Amygdala (tissue), 56 donors: ENCODE measurements at places on chromosomes 12 and 14.

DNA sequence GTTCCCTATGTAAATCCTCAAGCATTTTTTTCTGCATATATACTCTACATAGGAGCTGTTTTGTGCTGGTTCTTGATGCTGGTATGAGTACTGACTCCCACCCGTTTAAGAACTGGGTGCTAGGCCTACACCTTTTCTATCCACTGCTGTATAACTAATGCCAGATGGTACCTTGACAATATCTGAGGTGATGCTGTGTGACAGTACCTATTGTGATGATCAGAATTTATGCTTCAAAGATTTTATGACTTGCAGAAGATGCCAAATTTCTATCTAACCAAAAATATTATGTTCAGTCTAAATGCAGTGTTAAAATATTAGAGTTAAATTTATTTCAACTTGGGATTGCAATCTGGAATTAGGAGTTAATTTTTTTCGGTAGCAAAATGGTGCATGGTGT is 272.3 kb upstream of the NOVA1 start:
- DNase-seq = no peak

- DNase-seq = no peak
Observed at GRCh38 chr14:62158779-62159178, 396.6 kb downstream of the SNAPC1 start.

- no peak for DNase-seq
Observed at GRCh38 chr12:46774322-46774633, 51.5 kb downstream of the SLC38A4 start.

- DNase-seq = no peak
Observed at GRCh38 chr12:27607591-27607990, 83.6 kb downstream of the PPFIBP1 start.

- DNase-seq = no peak
Observed at GRCh38 chr12:124824195-124824594, 39.5 kb downstream of the SCARB1 start.

- DNase-seq = no peak
Observed at GRCh38 chr12:33828326-33828725, 194.0 kb upstream of the ALG10 start.

GRCh38 chr12:110347767-110348166 is 55.7 kb downstream of the ANAPC7 start:
- no peak for DNase-seq

DNA sequence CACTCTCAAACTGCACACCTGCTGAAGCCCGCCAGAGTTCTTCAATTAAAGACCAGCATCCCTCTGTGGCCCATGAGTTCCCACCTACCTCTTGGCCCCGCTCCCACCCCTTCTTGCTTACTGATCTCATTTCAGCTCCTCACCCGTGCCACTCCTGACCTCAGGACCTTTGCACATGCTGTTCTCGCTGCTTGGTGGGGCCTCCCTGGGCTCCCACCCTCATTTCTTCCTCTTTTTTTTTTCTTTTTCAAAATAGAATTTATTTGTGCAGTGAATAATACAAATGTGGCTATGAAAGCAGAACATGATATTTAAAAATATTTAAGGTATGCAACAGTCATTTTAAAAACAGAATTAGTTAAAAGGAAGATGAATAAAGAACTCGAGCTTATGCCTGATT is 8.5 kb upstream of the SERPINA9 start:
- no peak for DNase-seq

DNA sequence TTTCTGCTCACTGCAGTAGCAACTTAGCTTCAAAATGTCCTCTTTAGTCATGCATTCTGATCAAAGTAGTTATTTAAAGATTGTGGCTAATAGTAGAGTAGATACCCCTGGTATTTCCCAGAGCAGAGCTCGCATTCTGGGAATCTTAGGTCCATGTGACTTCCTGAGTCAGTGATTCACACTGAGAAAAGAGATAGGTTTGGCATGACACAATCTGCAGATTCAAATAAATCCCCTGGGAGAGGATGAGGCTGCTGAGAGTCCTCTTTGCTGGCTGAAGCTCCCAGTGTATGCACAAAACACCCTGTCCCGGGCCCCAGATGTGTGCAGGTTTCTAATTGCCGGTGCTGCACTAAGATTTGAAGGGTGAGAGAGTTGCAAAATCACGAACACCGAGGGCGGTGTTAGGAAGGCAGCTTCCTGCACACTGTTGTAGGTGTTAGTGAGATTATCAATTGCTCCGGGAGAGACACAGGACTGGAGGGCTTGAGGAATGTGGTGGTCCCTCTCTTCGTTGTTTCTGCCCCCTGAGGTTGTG is 233.2 kb downstream of the NRXN3 start:
- DNase-seq = no peak

- no peak for DNase-seq
Observed at GRCh38 chr12:124110372-124110883, 137.4 kb downstream of the ZNF664 start.

GRCh38 chr12:14260011-14260993 is 105.2 kb upstream of the ATF7IP start:
- DNase-seq = peak; percentile 63

DNA sequence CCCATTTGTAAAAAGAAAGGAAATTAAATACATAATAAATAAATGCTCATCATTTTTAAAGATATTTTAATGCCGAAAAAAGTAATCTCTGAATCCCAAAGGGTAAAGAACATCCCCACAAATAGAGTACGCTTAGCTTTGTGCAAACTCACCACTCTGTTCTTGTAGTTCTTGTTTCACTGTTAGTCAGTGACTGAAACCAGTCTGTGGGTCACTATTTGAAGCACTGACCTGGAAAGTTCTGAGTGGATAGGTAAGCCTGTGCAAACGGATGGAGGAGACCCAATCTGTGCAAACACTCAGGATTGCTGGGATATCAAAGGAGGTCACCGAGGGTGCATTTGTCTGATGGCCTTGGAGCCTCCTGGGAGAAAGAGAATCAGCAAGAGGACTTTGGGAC is 68.1 kb upstream of the TSPAN11 start:
- DNase-seq = no peak

DNA sequence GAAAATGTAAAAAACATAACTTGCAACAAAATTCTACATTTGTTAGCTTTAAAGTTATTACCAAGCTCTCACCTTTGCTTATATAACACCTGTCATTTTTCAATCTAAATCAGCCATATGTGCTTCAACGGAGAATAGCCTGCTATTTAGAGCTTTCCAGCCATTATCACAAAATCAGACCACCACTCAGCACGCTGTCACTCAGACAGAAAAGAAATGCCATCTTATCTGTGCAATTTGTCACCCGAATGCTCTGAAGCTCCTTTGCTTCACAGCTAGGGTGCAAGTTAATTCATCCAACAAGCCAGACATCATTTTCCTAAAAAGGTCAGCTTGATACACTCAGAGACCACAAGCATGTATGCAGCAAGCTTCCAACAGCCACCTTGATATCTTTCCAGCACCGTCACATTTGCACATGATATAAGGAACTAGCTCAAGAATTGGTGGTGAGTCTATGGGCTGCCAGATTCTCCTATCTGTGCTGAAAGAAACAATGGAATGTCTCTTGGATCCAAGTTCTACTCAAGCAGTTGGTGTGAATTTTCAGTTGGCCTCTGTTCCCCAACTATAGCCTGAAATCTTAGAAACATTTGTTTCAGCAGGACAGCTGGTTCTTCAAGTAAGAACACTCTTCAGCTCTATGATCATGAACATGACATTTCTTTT is 20.0 kb upstream of the IFNG-AS1 start:
- no peak for DNase-seq

GRCh38 chr14:60222820-60223219 is 26.2 kb upstream of the PPM1A start:
- peak; percentile 82 for DNase-seq

- no peak for DNase-seq
Observed at GRCh38 chr12:109767991-109768900, 54.6 kb downstream of the FAM222A start.

GRCh38 chr12:93954166-93955112 is 193.9 kb upstream of the PLXNC1 start:
- no peak for DNase-seq

GRCh38 chr12:91920276-91920675 is 225.4 kb downstream of the BTG1 start:
- DNase-seq = no peak

- no peak for DNase-seq
Observed at GRCh38 chr12:83630526-83630925, 943.8 kb downstream of the TMTC2 start.

GRCh38 chr14:68653108-68653507 is 139.8 kb downstream of the ZFP36L1 start:
- DNase-seq = no peak

DNA sequence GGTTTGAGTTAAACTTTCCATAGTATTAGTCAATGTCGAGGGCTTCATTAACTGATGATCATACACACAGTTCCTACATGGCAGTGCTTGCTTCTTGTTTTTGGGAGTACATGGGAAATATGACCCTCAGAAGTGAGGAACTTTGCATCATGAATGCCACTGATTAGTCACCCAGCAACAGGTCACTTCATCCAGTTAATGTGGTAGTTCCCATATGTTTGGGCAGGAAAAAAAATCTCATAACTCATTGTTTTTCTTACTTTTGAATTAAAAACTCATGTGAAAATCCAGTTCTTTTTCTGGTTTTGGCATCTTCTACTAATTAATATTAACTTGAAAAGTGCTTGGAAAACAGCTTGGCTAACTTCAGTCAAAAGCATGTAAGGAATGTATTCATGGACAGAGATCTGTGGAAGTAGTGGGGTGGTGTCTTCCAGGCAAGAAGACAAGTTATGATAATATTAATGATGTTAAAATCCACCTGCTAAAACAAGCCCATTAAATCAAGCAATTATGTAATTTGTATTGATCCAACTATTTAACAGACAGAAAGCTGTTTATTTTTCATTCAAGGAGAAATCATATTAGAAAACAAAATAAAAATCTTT is 309.1 kb upstream of the NAV3 start:
- no peak for DNase-seq

DNA sequence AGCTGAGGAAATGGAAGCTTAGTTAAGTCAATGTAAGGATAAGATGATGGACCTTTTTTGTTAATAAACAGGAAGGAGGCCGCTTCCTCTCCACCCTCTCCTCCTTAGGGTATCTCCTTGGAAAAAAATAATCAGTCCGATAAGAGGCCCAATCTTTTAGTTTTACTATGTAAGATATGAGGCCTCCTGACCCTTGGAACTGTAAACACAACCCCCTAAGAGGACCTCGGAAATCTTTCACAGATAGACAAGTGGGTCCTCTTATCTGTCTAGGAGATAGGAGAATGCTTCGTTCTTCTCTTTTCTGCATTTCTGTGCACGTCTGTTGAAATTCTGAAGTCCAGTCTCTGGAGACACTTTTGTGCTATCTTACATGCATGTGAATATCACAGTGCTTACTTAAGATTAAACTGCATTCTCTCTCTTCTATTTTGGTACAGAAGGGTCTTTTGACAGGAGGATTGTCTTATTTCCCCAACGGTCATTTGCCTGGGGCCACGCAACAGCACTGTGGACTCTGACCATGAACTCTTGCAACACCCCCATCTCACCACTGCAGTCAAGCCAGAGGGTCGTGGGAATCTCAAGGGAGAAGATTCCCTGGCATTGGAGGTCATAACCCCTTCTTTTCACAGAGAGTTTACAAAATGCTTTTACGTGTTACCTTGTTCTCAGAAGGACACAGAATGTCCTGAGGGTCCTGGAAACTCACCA is 313.0 kb upstream of the RTL1 start:
- no peak for DNase-seq

DNA sequence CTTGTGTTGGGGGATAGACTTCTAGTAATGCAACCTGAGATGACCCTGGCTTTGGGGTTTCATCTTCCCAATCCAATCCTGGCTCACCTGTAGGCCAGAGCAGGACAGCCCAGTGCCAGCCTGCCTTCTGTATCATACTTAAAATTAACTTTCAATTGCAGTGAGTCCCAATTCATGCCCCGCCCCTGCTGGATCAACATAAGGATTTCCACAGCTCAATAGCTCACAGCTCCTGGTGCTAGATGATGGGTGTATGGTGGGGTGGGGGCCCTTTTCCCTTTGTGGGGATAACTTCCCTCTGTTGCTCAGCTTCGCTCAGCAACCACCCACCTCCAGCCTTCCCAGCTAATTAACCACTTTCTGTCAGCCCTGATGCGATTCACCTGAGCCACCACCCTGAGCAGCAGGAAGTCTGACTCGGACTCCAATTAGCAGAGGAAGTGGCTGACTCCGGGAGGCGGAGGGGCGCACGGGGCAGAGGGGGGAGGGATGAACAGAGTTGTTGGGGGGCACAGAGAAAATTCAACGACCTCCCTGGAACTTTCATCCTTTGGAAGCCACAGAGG is 24.3 kb upstream of the CHGA start:
- DNase-seq = no peak

GRCh38 chr14:98826618-98827017 is 445.4 kb downstream of the BCL11B start:
- no peak for DNase-seq

DNA sequence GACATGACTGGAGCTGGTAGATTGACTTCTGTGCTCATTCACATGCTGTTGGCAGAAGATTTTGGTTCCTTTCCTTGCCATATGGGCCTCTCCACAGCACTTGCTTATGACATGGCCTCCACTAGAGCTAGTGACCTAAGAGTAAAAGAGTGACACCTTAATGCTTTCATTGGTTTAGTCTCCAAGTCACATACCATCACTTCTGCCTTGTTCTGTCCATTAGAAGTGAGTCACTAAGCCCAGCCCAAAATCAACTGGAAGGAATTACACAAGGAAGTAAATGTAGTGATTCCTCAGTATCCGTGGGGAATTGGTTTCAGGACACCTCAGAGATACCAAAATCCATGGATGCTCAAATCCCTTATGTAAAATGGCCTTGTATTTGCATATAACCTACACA is 81.3 kb downstream of the PPHLN1 start:
- DNase-seq = no peak

GRCh38 chr12:6193853-6194815 is 6.1 kb upstream of the CD9 start:
- no peak for DNase-seq

GRCh38 chr12:20390846-20391245 is 22.5 kb downstream of the PDE3A start:
- no peak for DNase-seq

DNA sequence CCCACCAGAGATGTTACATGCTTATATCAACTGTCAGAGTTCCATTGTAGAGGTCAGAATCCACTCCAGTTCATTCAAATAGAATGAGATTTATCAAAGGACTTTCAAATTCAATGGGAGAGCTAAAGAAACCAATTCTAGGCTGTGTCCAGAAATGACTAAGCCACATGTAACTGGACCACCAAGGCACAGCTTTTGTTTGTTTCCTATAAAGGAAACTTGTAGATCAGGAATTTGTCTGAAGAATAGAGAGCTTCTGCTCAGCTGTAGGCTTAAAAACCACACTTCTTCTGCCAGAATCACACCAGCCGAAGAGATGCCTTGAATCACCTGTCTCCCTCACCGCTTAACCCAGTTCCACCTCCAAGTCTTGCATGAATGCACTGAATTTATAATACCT is 134.0 kb upstream of the NEDD1 start:
- no peak for DNase-seq

- no peak for DNase-seq
Observed at GRCh38 chr12:23827353-23827752, 122.1 kb downstream of the SOX5 start.

- DNase-seq = no peak
Observed at GRCh38 chr14:36113341-36113740, 63.2 kb downstream of the PTCSC3 start.

- DNase-seq = no peak
Observed at GRCh38 chr14:64880221-64881121, 764 bp upstream of the SPTB start.
